ENCODE measurements at places on chromosomes 2 and 18.

DNA sequence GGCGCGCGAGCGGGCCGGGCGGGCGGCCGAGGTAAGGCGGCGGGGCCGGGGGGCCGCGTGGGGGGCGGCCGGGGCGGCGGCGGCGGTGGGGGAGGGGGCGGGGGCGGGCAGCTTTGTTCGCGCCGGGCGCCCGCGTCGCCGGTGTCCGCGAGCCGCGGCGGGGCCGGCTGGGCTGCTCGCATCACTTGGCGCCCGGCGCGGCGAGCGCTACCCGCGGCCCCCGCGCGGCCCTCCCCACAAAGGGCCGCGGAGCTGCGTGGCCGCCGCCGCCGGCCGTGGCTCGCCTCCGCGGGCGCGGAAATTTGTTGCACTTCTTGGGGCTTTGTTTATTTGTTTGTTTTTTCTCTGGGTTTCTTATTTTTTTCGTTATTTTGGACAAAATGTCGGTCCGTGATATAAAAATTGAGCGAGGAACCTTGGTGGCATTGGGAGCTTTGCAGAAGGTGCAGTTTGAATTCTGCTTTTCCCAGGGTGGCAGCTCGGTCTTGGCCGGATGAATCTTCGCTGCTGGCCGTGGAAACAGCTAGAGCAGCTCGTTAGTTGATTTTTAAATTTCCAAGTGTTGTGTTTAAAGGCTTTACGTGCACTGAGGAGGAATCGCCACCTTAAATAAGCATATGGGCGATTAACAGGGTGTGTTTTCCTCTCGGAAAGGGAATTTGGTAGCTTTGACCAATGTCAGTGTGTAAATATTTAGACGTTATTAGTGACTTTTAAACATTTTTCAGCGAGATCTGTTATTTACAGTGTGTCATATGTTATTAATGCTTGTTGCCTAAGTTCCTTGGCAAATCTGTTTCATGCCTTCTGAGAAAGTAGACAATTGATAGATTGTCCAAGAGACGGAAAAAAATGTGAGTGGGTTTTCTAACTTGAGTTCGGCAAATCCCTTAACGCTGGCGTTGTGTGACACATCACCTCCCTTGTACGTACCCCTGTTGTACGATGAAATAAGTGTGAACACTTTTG is 822 bp downstream of the UBE2E3 start:
- no peaks in the 10 kb centered on the region for H3K27me3 ChIP-seq
- peak overlapping the region; percentile 95 for H3K4me3 ChIP-seq
- peaks cover 24% of the 10 kb centered on the region for H3K4me1 ChIP-seq

- H3K4me1 ChIP-seq, result no peaks in the 10 kb centered on the region
- DNase-seq, result no peak
- no peak overlapping the region for H3K27ac ChIP-seq
- H3K27me3 ChIP-seq, result no peaks in the 10 kb centered on the region
- peaks cover 3% of the 10 kb centered on the region for H3K36me3 ChIP-seq
Measured at GRCh38 chr2:165898381-165898780, 55.2 kb downstream of the TTC21B start.

- peaks cover 4% of the 10 kb centered on the region for H3K27me3 ChIP-seq
- no peak overlapping the region for H3K27ac ChIP-seq
- H3K4me3 ChIP-seq, result no peak overlapping the region
- no peak for DNase-seq
- H3K4me1 ChIP-seq, result no peaks in the 10 kb centered on the region
Measured at GRCh38 chr2:191108331-191108730, 42.5 kb downstream of the STAT4 start.

GRCh38 chr2:26033270-26033817 is 540 bp upstream of the RAB10 start:
- DNase-seq, result peak; percentile 91
- no peaks in the 10 kb centered on the region for H3K36me3 ChIP-seq
- no peaks in the 10 kb centered on the region for H3K27me3 ChIP-seq
- H3K4me3 ChIP-seq, result peak overlapping the region; percentile 40
- peaks cover 12% of the 10 kb centered on the region for H3K4me1 ChIP-seq

DNA sequence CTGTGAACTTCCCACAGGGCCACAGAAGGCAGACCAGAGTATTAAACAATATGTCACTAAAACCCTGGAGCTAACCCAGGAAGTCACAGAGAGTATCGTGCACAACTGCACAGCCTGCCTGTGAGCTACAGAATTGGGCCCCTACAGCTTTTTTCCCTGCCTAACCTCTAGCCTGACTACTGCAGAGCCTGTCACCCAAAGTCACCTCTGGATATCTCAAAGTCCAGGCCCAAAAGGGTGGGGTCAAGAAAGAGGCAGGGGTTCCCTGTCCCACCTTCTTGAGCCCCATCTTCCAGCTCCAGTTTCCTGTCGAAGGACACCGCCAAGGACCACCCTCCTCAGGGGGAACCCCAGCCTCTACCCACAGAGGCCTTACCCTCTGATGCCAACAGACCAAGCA is 13.5 kb downstream of the GAD1 start:
- H3K27ac ChIP-seq, result no peak overlapping the region
- no peak overlapping the region for H3K4me3 ChIP-seq
- H3K4me1 ChIP-seq, result no peaks in the 10 kb centered on the region
- H3K36me3 ChIP-seq, result no peaks in the 10 kb centered on the region
- H3K27me3 ChIP-seq, result peaks cover 37% of the 10 kb centered on the region
- DNase-seq, result no peak

- DNase-seq, result no peak
- H3K27me3 ChIP-seq, result no peaks in the 10 kb centered on the region
- H3K4me3 ChIP-seq, result no peak overlapping the region
- no peaks in the 10 kb centered on the region for H3K36me3 ChIP-seq
- H3K4me1 ChIP-seq, result no peaks in the 10 kb centered on the region
- H3K27ac ChIP-seq, result no peak overlapping the region
Measured at GRCh38 chr18:74546751-74547530, 12.6 kb downstream of the CNDP1 start.

DNA sequence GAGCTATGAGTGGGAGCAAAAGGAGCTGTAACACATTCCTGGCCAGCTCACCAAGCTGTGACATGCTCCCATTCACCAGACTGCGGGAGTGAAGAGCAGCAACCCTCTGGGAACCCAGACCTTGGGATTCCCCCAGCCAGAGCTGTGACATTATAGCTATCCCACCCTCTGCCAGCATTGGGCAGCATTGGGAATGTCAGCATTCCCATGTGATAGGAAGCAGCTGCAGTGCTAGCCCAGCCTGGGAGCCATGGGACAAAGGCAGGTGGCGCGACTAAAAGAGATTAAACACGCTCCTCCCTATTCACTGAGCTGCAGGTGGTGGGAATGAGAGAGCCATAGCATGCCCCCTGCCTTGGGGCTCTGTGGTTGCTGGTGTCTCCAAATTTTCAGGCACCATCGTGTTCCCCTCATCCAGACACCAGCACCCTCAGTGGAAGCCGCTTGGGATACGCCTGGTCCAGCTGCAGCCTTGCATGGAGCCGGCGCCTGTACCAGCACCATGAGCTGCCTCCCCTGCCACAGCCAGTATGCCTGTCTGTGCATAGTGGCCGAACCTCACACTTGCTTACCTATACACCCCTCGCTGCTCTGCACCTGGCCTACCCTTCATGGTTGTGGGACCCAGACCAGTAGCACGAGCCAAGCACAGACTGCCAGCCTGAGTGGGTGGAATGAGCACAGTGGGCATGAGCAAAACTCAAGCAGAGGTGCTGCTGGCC is 695.6 kb upstream of the GCFC2 start:
- H3K36me3 ChIP-seq, result no peaks in the 10 kb centered on the region
- H3K4me1 ChIP-seq, result no peaks in the 10 kb centered on the region
- no peak for DNase-seq
- no peak overlapping the region for H3K27ac ChIP-seq
- H3K4me3 ChIP-seq, result no peak overlapping the region

DNA sequence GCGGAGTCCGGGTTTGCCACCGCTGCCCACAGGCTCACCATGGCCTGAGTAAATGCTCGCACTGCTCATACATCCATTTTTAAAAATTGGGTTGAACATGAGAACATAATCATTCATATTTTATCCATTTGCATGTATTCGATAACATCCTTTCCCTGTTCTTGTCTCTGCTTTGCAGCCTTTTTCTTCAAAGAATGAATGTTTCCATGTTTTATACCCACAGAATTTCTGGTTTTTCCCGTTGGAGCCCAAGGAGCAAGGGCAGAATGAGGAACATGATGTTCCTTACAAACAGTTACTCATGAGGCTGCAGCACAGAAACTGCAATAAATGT is 146.5 kb downstream of the CCDC74A start:
- DNase-seq, result no peak
- no peak overlapping the region for H3K4me3 ChIP-seq
- no peaks in the 10 kb centered on the region for H3K36me3 ChIP-seq
- peaks cover 5% of the 10 kb centered on the region for H3K27me3 ChIP-seq

DNA sequence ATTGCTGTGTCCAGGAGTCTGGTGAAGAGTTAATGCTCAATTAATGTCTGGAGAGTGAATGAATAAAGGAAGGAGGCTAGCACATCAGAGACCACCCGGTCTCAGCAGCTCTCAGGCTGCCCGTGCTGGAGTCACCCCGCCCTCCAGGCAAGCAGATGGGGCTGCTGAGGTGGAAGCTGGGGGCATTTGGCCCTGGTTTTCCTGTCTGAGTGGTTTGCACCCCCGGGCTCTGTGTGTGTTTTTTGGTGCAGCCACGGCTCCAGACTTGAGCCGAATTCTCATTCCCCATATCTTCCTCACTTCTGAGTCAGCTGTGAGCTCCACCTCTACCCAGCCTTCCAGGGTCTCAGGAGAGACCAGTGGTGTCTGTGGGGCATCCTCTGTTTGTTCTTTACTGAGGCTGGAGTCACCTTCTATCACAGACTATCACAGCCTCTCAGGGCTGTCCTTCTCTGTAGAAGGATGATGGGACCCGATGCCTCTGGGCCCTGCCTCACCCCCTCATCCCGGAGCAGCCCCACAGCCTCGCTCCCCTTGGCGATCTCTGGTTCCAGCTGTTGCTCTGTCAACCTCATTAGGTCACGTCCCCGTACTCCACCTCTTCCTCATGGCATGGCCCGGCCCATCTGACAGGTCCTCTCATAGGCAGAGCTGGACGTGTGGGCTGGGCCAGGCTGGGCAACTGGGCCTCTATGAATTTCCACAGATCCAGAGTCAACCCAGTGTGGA is 60.8 kb downstream of the HS1BP3 start:
- no peak for DNase-seq
- no peaks in the 10 kb centered on the region for H3K36me3 ChIP-seq
- H3K4me3 ChIP-seq, result no peak overlapping the region

- no peaks in the 10 kb centered on the region for H3K27me3 ChIP-seq
- H3K4me3 ChIP-seq, result no peak overlapping the region
- H3K4me1 ChIP-seq, result no peaks in the 10 kb centered on the region
- DNase-seq, result no peak
Measured at GRCh38 chr2:220701115-220701514, 871.0 kb downstream of the EPHA4 start.
